HCT116 (cell line): ENCODE measurements at places on chromosomes 16 and 17. TPM values are rescaled to one million over a fixed set of nuclear protein-coding genes. Genes with fewer than 3 reads are reported as not detected.

ARL17A gene
- 15.1 TPM for total RNA-seq

GRCh38 chr17:15340966-15341365 is 431 bp downstream of the TEKT3 start:
- DNase-seq = no peak

DNA sequence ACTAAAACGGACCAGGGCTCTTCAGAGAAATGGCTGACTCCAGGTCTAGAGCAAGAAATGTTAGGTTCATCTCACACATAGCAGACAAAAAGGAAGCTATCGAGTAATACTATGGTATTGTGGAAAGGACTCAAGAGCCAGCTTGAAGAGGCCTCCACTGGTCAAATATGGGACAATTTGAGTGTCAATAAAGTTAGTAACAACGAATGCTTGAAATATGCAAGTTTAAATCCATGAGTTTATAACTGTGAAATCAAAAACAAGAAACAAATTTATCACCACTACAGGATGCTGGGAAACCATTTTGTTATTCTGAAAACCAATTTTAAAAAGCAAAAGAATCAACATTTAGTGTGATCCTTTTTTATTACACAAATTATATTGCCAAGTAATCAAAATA is 50.4 kb upstream of the ANKFY1 start:
- DNase-seq = no peak

DNA sequence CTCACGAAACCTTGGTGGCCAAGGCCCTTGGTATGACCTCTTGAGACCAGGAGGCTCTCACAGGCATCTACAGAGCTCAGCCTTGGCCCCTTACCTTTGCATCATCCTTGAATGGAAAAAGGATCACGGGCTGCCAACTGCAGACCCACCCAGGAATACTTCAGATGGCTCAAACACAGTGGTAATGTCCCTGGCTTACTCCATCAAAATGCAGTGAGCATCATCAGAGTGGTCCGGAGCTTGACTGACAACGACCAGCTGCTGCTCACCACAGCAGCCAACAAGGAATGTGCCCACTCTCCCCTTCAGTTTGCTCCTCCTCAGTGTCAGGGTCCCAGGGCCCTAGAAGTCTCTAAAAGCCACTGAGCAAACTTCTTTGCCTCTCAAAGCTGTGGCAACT is 17.6 kb upstream of the MYH3 start:
- no peak for DNase-seq

GRCh38 chr16:31458073-31458843 is 1.0 kb upstream of the ARMC5 start:
- DNase-seq = no peak

DNA sequence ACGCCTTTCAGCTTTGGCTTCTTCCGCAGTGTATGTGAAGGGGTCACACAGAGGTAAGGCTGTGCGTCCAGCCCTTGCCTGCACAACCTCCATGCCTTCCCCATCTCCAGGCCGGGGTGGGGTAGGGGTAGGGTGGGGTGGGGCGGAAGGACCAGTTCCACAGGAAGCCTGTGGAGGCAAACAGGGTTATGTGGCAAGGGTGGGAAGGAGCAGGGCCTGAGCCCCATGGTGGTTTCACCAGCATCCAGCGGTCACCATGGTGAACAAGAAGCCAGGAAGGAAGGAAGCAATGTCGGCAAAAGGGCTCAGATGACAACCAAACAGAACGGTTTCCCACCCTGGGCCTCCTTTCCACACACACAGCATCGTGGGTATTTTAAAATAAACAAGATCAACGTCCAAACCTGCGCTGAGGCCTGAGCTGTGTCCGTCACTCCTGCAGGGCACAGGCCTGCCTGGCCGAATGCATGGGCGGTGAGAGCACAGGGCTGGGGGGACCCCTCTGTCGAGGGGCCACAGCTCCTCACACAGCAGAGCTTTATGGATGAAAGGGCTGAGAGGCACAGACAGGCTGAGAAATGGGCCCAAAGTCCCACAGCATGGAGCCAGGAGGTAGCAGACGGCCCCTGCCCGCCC is 80.5 kb downstream of the ZNF778 start:
- no peak for DNase-seq

LGALS9 gene
- total RNA-seq = 1.9 TPM

- DNase-seq = no peak
Observed at GRCh38 chr17:29616300-29617048, 6.2 kb downstream of the CORO6 start.

DNA sequence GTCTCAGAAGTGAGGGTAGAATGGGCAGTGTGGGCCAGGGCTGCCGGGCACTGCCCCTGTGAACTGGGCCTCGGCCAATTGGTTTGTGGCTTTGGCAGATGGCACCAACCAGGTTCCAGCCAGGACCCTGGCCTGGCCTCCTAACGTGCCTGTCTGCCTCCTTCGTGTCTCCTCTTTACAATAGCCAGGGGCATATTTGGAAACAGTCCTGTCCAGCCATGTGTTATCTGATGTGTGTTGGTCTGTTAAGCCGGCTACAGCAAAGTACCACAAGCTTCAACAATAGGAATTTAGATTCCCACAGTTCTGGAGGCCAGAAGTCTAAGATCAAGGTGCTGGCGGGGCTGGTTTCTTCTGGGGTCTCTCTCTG is 14.6 kb downstream of the CRISPLD2 start:
- no peak for DNase-seq

- DNase-seq = no peak
Observed at GRCh38 chr17:72455562-72455961, 334.7 kb downstream of the SOX9 start.

- DNase-seq = no peak
Observed at GRCh38 chr16:5756969-5757368, 659.4 kb upstream of the EEF2KMT start.

DNA sequence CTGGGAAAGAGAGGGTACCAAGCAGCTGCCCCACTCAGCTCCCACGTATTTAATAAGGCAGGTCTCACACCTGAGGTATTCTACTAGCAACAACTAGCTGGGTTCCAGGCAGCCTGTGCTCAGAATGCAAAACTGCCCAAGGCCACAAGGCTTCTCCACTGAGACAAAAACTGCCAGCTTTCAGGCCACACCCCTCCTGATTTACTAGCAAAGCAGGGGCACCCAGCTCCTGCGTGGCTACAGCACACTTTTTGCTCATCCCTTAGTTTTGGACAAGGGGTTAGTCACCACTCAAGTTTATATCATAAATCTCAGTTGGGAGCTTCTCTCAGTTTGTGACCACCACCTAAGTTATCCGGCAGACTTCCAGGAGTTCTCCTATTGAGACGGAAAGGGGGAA is 494.6 kb downstream of the CDH11 start:
- DNase-seq = no peak
